ENCODE measurements at places on chromosomes 2 and 18.

DNA sequence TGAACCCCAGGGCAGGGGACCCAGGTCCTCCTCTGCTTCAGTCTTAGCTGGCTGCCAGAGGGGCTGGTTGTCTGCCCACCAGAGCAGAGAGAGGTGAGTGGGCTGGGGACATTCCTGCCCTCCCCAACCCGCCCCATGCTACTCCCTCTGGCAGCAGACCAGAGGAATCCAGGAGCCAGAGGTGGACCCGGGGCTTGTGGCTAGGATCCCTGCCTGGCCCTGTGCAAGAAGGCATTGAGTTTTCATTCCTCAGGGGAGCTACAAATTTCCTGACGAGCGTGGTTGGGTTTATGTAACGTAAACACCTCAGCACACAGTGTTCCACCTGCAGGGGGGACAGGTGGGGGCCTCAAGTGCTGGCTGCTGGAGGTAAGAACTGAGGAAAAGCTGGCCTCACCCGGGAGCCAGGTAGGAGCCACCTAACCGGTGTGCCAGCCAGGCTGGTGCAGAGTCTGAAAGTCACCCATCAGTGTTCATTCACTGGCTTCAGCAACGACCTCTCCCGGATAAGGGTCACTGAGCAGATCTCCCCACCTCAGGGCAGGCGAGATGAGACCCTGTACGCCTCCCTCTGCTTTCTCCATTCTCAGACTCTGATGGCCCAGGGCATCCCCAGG lies 246.8 kb downstream of the DYSF start:
- no peak for DNase-seq

GRCh38 chr2:28344756-28345373 lies 47.8 kb upstream of the FOSL2 start:
- DNase-seq: no peak

DNA sequence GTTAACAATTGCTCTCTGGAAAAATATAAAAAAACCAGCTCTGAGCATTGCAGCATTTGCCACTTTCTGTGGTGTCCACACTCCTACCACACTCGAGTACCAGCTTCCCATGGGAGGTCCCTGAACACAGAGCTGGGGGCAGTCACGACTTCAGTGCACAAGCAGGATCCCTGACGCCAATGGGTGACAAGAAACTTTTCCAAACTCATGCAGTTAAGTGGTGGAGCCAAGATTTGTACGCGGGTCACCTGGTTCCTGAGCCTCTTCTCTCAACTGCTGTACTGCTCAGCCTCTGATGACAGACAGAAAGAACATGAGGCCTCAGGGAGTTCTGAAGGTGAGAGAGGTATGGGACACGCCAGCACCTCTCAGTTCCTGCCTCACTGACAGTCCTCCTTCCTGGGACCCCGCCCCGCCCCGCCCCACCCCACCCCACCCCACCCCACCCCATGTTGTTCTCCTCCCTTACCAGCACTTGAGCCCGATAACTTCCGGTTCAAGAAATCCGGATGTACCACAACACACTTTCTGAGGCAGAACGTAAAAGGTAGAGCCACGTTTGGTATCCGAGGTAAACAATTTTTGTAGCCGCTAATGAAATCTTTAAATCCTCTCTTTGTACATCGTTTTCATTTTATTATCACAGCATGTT lies 287.6 kb downstream of the MYCN start:
- DNase-seq: no peak

DNA sequence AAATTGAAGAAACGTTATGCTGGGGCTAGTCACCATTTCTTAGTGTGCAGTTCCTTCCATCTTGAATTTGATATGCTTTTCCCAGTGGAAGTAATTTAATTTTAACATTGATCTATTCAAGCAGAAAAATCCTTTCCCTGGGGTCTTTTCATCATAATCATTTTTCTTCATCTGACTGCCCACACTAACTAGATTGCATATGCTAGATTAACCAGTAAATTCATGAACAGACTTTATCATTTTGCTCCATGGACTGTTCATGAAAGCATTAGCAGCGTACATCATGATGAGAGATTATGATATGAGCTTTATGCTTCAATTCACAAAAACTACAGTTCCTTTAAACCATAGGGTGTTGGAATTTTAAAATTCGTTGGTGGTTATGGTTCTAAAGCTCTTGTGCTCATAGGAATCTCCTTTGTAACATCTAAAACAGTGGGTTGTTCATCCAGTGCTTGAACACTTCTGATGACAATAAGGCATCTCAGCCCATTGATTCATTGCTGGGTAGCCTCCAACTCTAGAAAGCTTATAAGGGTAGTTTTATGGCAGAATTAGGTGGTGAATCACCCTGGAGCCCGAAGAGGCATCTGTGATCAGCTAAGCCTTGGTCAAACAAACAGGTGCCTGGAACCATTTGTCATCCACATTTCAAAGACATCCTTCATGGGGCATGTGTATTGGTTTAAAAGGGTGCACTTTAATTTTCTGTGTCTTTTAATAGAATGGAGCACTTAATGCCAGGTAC lies 77.2 kb upstream of the NDUFV2 start:
- DNase-seq: peak; percentile 68

Measured in EL (cell line).